Effector memory CD4-positive, alpha-beta T cell (primary cell): ENCODE measurements at places on chromosomes 3 and 15.

- DNase-seq, result no peak
These were observed 140.2 kb upstream of the TRIM42 start for GRCh38 chr3:140537727-140538082.

DNA sequence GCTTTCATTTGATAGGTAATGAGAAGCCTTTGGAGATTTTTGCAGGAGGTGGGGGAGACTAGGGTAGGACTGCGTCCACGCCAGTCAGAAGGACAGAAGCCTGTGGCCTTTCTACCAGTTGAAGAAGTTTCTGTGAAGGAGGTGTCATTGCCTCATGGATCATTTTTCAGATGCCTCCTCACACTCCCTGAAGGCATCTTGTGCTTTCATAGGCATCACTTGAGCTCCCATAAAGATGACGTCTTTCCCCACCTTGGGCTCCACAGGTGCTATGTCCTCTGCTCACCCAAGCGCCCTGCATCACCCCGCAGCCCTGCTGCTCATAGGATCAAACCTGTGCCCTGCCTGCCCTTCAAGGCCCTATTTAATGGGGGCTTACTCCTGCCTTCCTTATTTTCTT is 7.5 kb upstream of the ITGA11 start:
- DNase-seq, result no peak

GRCh38 chr3:148790370-148790769 is 37.2 kb upstream of the CPB1 start:
- no peak for DNase-seq

GRCh38 chr3:113174801-113175485 is 36.4 kb upstream of the BOC start:
- DNase-seq, result no peak

- no peak for DNase-seq
These were observed 84.2 kb upstream of the BHLHE40 start for GRCh38 chr3:4894891-4895530.

DNA sequence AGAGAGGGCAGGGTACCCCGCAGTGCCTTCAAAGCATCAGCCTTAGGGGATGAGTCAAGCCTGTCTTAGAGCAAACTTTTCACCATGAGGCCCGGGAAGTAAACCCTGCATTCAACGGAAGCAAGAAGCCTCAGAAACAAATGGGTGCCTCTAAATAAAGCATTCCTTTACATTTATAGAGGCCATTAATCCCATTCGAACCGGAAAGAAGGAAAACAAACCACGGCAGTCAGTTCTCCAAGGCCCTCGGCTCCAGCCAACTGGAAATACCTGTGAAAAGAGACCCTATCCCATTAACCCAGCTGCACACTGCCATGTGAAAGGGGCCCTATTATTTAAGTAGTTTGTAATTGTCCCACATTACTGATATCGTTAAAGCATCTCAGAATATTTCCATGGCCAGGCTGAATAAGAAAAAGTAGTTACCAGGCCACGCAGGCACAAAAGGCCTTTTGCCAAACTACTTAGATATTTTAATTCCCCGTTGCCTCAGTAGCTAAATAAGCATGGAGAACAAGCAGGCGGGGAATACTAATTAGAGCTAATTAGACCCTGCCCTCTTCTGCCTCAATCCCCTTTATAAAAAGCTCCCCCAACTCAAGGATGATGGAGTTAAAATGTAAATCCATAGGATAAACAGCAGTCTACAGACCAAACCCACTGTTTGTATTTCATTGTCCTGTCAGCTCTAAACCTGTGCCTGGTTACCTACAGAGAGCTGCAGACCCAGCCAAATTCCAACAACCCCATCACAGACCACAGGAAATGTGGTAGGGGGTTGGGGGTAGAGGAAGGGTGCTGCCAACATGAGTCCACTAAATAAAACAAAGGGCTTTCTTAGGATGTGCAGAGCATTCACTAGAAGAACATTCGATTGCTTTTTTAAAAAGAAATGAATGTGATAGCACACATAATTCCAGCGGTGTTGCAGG is 4.1 kb downstream of the ITGB5 start:
- DNase-seq, result no peak

- DNase-seq, result no peak
These were observed 44.3 kb downstream of the ATP2B2 start for GRCh38 chr3:10460951-10461545.

DNA sequence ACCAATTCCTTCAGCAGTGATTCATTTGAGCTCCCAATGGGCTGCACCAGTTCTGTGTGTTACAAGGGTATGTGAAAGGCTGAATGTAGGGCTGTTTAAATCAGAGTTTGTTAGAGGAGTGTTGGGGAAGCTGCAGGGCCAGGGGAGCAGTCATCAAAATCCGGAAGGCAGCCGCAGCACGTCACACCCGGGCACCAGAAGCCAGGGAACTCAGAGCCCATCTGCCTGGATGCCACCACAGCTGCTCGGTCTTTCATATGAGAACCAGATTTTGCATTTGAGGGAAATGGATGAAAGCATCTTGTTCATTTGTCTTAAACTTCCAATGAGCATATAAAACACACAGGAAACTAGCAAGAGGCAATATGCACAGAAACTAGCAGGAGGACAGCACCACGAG is 24.2 kb upstream of the NEO1 start:
- DNase-seq, result no peak

GRCh38 chr15:66765478-66766281 is 63.6 kb downstream of the SMAD6 start:
- no peak for DNase-seq

- DNase-seq, result no peak
These were observed 9.6 kb downstream of the DNAJB8 start for GRCh38 chr3:128456776-128457715.

DNA sequence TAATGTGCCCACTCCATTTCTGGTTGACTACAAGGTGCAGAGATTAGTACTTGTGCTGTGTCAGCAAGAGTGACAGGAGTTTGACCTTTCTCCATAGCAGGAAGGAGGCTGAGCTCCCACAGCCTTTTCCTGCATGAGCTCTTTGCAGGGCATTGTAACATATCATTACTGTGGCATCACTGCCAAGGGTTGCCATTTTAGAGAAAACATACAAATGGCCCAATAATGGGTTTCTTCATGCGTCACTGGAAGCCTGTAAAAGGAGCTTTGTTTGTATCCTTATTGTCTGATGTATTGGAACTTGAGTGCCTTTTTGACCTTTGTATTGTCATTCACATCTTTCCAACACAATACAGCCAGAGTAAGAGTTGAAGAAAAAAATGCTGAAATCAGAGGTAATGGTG is 323.0 kb upstream of the CDIN1 start:
- no peak for DNase-seq

- no peak for DNase-seq
These were observed 27.8 kb downstream of the LIPC start for GRCh38 chr15:58459560-58459959.

GRCh38 chr3:138139691-138140090 is 7.5 kb upstream of the A4GNT start:
- DNase-seq, result no peak

- no peak for DNase-seq
These were observed 19.2 kb downstream of the GNB4 start for GRCh38 chr3:179432021-179432420.

DNA sequence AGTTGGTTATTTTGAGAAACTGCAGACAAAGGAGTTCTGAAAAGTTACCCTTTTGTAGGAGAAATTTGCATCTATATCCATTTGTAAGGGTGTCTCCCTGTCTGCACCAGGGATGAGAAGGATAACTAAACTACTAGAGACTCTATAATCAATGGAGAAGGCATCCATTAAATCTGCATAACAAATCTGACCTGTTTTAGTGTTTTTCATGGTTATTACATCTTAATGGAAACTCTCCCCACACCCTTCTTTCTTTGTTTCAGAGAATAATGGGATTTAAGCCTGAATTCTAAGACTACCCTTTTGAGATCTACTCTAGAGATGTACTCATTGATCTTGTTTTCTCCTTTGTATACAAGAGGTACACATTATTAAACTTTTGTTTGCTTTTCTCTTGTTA is 82.0 kb upstream of the DAZL start:
- DNase-seq, result no peak

DNA sequence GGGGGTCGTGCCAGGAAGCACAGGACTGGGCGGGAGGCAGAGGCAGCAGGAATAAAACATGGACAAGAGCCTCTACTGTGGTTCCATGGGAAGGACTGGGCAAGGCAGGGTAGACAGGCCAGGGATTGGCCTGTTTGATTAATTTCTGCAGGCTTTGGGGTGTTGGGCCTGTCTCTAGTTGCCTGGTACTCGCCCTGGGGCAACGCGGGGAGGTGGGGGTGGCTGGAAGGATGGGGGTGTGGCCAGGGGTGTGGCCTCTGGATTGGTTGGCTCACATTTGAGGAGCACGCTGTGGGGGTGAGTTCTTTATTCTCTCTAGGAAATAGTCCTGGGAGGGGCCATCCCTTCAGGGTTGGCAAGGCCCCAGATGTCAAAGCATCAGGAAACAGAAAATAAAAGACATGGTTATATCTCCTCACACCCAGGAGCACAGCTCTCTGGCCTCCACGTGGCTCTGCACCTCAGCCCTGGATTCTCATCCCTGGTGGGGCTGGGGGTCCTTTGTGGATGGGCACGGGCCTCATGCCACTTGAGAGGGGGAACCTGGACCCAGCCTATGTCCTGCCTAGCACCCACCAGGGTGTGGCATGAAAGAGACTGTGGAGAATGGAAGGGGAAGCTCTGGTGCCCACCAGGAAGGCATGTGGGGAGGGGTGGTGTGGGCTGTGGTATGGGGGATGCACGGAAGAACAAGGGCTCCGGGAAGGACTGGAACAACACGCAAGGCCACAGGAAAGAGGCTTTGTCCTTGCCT is 223.0 kb upstream of the LYSMD4 start:
- no peak for DNase-seq

- DNase-seq, result no peak
These were observed 1.0 kb downstream of the USP8 start for GRCh38 chr15:50425219-50425618.

DNA sequence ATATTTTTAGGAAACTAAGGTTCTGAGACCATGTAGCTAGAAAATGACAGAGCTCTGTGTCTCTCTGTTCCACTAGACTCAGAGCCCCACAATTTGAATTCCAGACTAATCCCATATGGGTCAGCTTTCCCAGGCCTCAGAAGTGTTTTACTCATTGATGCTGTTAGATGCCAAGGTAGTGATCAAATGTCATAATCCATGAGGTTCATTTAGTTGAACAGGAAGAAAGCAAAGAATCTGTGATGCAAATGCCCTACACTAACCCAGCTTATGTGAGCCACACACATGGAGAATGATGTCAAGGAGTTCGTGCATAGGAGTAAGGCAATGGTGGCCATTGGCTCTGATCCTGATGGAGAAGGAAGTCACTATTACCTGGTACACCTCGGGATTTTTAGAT is 363.4 kb upstream of the RARB start:
- no peak for DNase-seq

GRCh38 chr15:45157974-45158373 is 28.2 kb downstream of the DUOX1 start:
- DNase-seq, result no peak
